ENCODE measurements at places on chromosomes 1 and 21. TPM values are rescaled to one million over a fixed set of nuclear protein-coding genes. Genes with fewer than 3 reads are reported as not detected.

Gene ADGRB2
- total RNA-seq = 13.4 TPM

Gene CHODL
- 31.8 TPM for total RNA-seq

DNA sequence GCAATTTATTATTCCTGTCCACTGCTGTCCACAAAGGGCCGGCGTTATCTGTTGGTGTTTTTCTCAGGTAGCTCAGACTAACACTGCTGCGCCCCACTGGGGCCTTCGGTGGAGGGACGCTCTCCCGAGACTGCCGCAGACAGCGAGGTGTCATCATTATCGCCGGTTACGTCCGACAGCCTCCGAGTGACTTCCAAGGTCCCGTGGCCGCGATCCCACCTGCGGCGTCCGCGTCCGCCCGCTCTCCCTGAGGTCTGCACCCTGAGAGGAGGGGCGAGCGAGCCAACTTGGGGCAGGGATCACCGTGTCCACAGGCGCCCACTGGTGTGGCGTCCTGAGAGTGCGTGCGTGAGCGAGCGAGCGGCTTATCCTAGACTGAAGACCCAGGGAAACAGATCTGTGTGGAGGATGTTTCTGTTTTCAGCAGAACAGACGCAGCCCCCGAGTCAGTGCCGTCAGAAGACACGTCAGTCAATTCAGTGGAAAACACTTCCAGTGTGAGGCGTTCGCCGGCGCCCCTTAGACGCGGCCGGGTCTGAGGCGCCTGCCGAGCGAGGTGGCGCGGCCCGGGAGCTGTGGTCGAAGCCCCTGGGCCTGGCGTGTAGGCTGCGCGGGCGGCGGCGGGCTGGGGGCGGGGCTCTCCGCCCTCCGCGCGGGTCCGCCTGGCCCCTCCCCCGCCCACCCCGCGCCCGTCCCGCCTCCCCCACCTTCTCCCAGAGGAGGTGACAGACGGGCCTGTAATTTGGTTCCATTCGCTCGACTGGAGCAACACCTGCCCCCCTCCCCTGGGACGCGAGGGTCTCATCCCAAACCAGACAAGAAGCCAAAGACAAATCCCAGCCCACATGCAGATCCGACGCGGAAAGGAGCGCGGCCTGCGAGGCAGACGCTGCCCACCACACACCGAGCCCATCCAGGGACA, 12.6 kb downstream of the NHLH2 start:
- no peak for DNase-seq

DNA sequence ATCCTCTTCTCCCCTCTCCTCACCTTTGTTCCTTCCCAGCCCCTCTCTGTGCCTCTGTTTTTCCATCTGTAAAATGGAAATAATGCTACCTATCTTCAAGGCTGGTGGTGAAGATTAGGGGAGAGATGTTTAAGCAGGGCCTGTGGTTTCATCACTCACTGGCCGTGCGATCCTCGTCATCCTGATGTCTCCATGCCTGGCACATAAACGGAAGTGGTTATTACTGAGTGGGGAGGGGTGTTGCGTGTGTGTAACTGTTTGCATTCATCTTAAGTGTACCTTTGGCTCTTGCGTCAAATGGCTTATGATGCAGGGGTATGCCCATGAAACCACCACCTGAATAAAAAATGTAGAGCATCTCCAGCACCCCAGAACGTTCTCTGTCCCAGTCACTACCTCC, 17.2 kb upstream of the C1QA start:
- DNase-seq = no peak

DNA sequence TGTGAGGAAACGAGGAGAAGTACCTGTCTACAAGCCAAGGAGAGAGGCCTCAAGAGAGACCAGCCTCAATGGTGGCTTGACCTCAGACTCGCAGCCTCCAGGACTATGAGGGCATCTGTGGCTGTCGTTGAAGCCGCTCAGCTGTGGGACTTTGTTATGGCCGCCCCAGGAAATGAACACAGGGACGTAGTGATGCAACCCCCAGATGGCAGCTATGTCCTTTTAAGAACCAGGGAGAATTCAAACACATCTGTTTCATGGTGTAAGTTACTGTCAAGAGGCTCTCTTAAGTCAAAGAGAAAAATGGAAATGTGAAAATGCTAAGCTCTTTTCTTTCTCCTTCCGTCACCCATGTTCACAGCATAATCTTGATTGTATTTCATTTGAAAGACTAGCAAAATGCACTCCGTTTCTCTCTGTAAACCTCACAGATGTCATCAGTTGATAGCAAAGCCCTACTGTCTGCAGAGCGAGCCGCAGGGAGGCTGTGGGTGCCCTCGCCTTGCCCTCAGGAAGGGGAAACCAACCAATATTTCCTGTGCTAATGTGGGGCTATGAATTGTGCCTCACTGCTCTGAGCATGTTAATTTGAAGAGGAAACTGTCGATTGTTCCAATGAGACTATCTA, 21.3 kb downstream of the UBASH3A start:
- DNase-seq = no peak

Gene RAB7B
- total RNA-seq = 11.5 TPM

All from urinary bladder (tissue), 4 donors.